ENCODE measurements at places on chromosomes 1 and 21.

DNA sequence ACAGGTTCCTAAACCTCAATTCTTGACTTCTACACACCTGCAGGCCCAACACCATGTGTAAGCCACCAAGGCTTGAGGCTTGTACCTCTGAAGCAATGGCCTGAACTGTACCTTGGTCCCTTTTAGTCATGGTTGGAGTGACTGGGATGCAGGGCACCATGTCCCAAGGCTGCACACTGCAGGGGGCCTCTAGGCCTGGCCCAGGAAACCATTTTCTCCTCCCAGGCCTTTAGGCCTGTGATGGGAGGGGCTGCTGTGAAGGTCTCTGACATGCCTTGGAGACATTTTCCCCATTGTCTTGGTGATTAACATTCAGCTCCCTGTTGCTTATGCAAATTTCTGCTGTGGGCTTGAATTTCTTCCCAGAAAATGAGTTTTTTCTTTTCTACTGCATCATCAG, 75.8 kb upstream of the ZNF678 start:
- no peak for DNase-seq

DNA sequence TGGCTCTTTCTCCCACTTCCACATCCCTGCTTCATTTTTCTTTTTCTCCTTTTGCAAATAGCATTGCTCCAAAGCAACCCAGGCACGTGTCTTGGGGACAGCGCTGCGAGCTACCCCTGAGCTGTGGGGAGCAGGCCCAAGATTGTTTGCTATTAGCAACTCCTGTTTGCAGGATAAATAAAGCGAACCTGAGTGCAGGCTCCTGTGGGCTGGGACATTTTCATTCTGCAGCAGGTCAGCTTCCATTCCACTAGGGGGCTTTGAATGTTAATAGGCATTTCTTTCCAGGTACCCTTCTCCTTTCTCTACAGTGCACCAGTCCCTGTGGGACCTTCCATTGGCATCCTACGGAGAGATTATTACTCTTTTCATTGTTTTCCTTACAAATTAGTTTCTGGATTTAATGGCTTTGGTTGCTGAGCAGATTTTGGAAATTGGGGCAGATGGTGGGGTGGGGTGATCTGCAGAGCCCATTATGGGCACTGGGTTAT, 54.0 kb downstream of the OLFML3 start:
- peak; percentile 14 for DNase-seq

GRCh38 chr1:202164271-202165037, 4.1 kb upstream of the PTPN7 start:
- peak; percentile 89 for DNase-seq

DNA sequence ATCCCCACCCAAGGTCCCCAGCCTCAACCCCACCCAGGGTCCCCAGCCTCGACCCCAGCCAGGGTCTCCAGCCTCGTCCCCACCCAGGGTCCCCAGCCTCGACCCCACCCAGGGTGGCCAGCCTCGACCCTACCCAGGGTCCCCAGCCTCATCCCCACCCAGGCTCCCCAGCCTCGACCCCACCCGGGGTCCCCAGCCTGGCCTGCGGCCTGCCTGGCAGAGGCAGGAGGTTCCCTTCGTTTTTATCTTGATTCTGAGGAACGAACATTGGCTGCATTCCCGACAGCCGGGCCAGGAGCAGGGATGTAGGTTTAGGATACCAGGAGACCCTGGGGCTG, 3.4 kb upstream of the PDE9A start:
- DNase-seq, result no peak

DNA sequence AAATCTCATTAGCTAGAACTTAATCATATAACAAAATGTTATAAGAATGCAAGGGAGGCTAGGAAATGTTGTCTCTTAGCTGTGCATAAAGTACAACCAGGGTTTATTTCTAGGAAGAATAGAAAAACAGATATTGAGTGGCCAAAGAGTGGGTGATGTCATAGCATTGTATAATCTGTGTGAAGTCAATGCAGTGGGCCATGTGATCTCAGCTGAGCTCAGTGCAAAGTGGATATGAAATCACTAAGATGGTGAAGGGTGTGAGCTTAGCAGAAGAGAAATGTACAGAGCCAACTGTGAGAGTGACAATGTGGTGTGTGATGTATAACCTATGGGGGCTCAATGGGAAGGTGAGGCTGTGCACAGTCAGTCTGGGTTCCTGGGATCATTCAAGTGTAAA, 29.7 kb upstream of the DUSP23 start:
- no peak for DNase-seq

- no peak for DNase-seq
These were observed 4.7 kb downstream of the POGK start for GRCh38 chr1:166843769-166844596.

- no peak for DNase-seq
These were observed 72.0 kb downstream of the NPHP4 start for GRCh38 chr1:5920201-5920600.

GRCh38 chr1:113809670-113810602, 2.3 kb downstream of the RSBN1 start:
- DNase-seq, result no peak

DNA sequence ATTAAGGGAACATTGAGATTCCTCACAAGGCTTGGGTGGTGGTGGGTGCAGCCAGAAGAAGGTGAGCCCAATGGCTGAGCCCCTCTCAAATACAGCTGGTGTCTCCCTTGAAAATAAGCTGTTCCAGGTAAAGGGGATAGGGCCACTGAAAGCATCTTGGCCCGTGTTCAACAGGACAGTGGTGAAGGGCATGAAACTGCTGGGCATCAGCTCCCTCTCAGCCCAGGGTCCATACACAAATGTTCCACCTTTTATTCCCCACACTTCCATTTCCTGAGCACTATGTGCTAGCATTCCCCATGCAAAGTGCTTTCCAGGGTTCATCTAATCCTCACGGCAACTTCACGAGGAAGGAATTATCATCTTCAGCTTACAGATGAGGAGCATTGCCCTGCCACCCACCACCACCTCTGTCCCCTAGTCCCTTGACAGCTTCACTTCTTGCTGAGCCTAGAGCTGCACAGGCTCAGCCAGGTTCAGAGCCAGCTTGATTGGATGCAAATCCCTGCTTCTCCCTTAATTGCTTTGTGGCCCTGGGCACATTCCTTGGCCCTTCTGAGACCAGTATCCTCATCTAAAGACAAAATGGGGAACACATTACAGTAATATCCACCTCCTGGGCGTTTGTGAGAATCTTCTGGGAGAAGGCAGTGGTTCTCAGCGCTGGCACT, 9.6 kb downstream of the TAGLN2 start:
- no peak for DNase-seq

GRCh38 chr1:47298025-47298699, 15.8 kb downstream of the STIL start:
- DNase-seq, result no peak

DNA sequence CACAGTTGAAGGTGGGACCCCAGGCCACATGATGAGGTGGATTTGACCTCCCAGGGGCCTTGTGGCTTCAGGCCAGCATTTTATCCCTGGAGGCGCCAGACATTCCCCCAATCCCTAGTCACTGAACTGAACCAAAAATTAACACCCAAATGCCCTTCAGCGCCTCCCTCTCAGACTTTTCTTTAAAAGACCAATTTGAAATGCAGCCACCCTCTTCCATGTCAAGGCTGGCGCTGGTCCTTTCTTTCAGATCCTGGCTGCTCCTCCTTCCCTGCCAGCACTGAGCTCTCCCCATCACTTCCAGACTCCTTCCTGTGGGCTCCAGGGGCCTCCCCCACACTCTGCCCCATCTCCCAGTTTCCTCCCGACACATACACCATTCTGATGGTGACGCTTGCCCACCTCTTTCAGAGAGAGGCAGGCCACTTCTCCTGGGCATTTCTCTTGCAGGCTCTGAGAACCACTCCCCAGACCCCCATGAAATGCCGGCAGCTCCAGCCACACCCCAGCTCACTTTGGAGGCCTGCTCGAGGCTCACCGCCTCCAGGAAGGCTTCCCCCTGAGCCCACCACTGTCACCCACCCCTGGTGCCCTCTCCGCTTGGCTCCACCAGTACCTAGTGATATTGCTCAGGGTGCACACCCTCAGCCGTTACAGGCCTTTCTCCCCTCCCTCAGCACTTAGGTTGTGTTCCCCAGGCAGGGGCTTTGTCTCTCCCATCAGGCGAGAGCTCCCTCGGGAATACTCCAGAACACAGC, 27.0 kb downstream of the NAV1 start:
- DNase-seq, result no peak

DNA sequence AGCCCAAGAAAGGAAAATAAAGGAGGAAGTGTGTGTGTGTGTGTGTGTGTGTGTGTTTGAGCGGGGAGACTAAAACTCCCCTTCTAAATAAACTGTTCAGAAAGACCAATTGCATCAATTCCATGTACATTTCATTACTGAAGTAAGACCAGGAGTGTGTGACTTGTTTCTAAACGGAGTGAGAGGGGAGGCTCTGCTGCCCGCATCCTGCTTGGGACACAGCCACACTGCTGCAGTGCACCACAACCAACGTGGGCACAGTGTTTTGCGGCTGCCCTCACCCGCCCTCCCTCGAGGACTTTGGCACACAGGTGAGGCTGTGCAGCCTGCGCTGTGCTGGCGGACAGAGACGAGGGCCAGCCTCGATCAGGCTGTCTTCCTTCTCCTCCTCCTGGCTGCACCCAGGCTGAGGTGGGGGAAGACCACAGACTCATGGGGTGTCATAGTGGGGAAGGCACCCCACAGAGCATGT, 31.0 kb upstream of the H6PD start:
- peak; percentile 63 for DNase-seq

DNA sequence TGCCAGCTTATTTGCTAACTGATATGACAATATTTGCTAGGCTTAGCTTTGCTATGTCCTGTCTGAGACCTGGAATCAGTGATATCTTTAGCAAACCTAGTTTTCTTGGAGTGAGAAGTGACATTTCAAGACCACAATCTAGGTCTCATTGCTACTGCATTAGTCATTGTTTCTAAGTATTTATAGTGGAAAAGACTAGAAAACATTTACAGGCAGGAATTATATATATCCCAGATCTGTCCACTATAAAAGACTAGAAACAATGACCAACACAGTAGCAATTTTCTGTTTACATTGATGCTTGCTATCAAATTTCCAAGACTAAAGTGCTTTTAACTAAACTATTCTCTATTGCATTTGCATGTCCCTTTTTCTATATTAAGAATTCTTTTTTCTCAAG, 5.0 kb upstream of the RGS18 start:
- no peak for DNase-seq

- no peak for DNase-seq
These were observed 5.4 kb upstream of the DNM3 start for GRCh38 chr1:171835891-171836290.

GRCh38 chr21:26982767-26983166, 15.9 kb upstream of the ADAMTS5 start:
- no peak for DNase-seq

DNA sequence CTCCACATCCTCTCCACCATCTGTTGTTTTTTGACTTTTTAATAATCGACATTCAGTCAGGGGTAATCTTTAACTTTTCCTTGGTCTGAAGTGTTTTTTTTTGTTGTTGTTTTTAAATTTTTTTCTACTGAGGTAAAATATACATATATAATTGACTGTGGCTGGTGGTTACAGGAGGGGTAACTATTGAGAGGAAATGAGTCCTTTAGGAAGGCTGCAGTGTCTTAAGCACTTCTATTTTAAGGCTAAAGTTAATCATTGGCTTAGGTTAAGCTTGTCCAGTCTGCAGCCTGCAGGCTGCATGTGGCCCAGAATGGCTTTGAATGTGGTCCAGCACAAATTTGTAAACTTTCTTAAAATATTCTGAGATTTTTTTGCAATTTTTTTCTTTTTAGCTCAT, 172.5 kb downstream of the CTH start:
- no peak for DNase-seq

GRCh38 chr1:220249522-220249921, 22.7 kb downstream of the RAB3GAP2 start:
- DNase-seq, result no peak

DNA sequence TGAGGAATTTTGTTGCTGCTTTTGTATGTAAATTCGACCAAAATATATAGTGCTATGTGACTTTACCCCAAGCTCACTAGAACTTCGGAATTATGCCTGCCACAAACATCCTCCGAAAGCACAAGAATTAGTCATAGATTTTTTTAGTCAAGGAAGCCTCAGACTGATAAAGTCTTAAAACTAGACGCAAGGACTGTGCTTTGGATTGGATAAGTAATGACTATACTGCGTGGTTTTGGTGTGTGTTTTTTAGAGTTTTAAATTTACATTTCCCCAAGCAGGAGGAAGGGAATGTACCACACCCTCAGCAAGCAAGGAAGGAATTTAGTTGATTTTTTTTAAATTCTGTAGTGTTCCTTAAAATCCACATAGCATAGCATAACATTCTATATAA, 10.3 kb downstream of the WLS start:
- DNase-seq, result no peak

DNA sequence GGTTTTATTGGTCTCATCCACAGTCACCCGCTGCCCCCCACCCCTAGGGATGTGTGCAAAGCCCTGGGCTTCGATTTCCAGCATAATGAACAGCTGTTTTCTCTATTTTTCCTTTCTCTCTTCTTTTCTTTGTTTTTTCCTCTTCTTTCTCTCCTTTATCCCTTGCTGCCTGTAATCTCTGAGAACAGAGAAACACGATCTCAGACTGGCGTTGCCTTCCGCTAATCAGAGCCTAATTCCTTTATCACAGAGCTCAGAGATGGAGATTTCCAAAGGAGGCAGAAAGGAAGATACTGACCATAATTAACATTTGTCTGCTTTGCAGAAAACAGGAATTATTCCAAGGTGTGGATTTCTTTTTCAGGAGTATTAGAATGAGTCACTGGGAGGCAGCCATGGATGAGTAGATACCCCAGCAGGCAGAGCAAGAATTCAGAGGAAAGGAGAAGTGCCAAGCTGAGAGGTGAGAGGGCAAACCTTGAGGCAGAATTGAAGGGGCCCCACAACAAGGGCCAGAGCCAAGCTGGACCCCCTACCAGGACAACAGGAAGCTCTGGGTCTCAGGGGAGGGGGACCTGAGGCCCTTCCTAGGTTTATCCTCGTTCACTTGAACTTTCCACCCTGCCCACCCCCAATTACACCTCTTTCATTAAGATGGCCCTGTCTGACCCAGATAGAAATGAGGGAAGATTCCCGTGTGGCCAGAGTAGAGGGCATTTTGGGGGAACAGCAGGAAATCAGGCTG, 33.3 kb downstream of the MATN1 start:
- no peak for DNase-seq

DNA sequence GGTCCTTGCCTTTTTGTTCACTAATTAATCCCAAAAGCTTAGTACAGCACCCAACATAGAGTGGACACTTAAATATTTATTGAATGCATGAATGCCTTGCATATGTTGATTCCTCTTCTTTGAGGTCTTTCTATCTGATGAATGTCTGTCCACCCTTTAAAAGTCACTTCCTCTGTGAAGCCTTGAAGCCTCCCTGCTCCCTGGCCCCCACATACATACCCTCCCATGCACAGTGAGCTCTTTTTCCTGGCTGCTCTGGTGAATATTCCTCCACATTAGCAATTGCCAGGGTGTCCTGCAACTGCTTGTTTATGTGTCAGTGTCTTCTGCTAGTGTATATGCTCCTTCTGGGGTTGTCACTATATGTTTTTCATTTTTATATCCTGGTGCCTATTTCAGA, 8.2 kb upstream of the FAM78B start:
- DNase-seq, result no peak

DNA sequence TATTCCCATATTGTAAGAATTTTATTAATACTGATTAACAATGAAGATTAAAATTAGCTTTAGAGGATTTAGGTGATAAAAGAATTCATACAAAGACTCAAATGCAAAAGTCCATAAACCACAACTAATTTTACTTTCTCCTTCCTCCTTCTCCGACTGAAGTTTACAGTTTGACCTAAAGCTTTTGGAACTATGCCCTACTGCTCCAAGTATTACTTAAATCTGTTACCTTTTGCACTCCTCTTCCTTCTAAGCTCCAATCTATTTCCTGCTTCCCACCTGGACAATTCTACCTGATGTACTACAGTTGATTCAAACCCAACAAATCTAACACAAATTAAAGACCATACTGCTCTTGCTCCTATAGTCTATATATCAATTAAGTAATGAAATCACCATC, 36.3 kb downstream of the ANKRD13C start:
- no peak for DNase-seq

Measured in activated CD8-positive, alpha-beta T cell treated with anti-CD3 and anti-CD28 coated beads for 36 hours (primary cell).